Memory B cell (primary cell): ENCODE measurements at places on chromosomes 1 and 21.

DNA sequence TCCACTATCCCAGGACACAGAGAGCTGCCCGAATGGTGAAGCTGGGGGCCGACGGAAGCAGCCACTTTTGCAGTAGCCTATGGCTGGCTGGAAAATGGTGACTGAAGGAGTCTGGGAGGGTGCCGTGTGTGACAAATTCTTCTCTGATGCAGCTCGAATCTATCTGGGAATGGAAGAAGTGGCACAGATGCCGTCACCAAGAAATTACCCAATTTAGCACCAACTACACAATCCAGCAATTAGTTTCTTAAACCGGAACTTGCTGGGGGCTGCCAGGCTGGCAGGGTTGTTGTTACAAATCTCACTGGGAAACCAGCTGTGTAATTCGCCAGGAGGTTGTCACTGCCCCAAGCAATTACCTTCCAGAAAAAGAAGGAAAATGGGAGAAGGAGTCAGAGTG, 18.0 kb downstream of the DLGAP3 start:
- DNase-seq = no peak

DNA sequence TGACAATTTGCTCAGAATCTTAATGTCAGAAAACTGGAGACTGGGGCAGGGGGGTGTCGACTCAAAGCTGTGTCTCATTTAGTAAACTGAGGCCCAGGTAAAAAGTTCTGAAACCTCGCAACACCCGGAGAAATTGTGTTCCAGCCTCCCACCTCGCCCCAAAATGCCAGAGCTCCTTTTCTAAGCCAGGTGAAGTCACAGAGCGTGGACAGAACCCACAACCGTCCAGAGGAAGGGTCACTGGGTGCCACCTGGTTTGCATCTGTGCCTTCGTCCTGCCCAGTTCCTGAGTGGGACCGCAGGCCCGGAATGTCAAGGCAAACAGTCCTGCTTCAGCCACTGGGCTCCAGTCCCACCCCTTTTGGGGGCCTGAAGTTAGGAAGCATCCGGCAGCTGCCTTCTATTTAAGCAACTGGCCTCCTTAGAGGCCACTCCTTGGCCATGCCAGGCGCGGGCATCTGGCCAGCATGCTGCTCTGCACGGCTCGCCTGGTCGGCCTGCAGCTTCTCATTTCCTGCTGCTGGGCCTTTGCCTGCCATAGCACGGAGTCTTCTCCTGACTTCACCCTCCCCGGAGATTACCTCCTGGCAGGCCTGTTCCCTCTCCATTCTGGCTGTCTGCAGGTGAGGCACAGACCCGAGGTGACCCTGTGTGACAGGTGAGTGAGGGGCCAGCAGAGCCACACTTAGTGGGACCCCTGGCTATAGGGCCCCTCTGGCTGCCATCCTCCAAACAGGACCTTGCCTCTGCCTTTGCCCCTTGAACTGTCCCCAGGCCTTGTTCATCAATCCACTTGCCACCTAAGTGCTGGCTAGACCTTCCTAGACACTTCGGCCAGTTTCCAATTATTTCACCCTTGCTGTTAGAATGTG, at the start of gene TAS1R1:
TSS of gene TAS1R1 (plus strand) at position 401 of the 872 bp plus-strand sequence. CDS start at position 468, 67 bp downstream.
- no peak for DNase-seq

DNA sequence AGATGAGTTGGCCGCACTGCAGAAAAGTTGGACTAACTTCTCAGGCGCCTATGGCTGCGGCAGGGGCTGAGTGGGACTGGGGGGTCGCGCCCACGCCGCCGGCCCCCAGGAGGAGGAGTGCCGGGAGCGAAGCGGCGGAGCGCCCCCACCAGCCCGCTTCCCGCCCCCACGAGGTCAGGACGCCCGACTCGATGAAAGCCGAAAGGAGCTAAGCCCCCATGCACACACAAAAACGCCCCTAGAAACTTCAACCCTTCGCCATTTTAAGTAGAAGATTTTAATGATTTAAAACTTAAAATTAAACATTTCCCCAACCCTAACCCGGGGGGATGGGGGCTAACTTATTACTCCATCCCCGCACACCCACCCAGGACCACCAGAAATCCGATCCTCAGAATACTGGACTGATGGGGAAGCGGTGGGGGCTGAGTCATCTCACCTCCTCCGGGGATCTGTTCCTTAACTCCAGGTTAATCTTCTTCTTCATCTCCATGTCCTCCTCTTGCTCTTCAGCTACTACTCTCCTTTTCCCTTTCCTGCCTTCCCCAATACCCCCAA, 539 bp downstream of the ANP32E start:
- DNase-seq = peak; percentile 47

DNA sequence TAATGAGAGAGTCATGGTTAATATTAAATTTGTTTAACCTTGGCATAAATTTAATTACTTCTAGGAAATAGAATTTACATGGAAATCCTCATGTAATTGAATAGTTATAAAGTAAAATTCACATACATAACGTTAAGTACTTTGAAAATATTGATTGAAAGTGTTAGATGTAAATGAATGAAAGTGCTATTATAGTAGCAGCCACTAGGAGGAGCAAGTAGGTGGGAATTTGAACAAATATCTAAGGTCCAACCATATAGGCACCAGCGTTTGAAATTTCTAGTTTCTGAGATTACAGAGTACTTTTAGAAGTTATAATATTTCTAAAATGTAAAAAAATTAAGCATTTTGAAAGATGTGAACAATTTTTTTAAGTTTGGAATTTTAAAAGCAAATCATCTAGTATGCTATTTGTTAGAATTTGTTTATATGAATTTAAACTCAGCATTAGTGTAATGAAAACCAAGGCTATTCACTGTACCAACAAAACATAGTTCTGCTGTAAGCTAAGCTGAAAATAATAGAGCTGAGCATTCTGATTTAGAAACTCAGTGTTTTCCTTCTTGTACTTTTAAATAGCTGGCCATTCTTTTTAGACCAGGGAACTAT, 3.3 kb downstream of the B3GALT2 start:
- no peak for DNase-seq

- DNase-seq = no peak
Measured at GRCh38 chr1:119966020-119966419, 69.7 kb upstream of the ADAM30 start.

GRCh38 chr1:101409102-101409501, 172.3 kb downstream of the S1PR1 start:
- DNase-seq = no peak

- DNase-seq = no peak
Measured at GRCh38 chr1:46613661-46614603, 2.7 kb downstream of the MOB3C start.

GRCh38 chr1:154536570-154536969, 21.9 kb downstream of the UBE2Q1 start:
- DNase-seq = no peak

- DNase-seq = no peak
Measured at GRCh38 chr1:224656392-224656791, 40.3 kb downstream of the CNIH3 start.

DNA sequence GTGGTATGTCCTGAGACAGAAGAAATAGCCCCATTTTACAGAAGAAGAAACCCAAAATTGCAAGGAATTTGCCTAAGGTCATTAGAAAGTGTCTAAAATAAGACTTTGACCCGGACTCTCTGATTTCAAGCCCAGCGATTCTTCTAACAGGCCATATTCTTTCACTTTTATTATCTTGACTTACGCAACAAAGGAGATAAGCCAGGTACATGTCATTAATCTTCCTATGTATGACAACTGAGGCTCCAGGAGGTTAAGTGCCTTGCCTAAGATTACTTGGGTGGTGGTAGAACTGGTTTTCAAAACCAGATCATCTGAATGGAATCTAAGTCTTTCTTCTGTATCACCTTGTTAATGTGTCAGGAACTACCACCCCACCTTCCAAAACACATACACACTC, 124.3 kb downstream of the PBX1 start:
- no peak for DNase-seq

GRCh38 chr1:73500154-73500553, 697.8 kb downstream of the LRRIQ3 start:
- no peak for DNase-seq

DNA sequence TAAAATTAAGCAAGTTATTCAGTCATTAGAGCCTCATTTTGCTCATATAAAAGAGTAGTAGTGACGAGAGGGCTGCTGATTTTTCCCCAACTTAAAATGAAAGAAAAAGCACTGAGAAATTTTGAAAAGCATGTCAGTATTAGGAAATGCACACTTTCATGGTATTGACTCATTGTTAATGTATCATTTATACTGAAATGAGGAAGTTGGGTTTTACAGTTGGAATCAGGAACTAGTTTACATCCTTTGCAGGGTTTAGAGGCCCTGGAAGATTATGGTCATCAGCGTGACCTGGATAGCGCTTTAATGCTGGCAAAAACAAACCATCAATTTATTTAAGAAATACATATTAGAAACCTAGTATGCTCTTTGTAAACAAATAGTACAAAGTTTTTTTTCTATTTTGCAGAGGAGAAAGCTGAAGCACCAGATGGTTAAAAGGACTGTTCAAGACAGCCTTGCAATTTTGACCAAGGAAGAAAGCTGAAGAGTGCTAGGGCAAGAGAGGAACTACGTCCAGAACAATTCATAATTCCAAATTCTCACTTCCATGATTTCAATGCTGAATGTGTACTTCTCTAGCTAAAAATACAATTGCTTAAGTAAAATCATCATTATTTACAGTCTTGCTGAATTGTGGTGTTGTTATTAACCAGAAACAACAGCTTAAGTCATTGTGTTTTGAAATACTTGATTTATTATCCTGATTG, 94.8 kb upstream of the SGIP1 start:
- no peak for DNase-seq

DNA sequence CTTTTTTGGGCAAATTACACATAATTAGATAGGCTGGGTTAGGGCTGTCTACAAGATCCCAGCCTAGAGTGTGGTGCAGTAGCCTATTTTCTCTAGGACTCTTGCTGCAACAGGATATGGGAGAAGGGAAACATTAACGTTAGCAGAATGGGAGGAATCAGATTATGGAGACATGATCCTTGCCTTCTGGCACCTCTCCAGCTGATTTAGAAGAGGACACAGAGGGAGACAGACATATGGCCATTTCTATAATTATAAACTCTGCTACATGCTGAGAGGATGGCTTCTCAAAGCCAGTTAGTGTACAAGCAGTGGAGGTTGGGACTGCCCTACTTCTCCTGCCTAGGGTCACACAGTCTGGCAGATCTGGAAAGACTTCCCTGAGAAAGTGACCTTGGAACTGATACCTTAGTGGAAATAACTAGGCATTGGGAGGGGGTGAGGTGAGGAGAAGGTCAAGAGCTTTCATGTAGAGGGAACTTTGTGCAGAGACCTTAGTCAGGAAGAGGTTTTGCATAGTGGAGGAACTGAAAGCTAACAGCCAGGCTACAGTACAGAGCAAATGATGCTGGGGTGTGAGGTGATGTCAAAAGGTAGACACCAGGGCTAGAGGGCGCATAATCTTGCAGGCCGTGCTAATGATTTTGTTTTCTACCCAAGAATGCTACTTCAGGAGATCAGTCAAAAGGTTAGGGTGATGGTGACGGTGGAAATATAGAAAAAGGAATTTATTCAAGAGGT, 1.2 kb upstream of the CD1D start:
- peak; percentile 39 for DNase-seq

- no peak for DNase-seq
Measured at GRCh38 chr1:97396463-97396862, 524.4 kb downstream of the DPYD start.

- no peak for DNase-seq
Measured at GRCh38 chr21:45075596-45076244, 1.3 kb downstream of the ADARB1 start.

DNA sequence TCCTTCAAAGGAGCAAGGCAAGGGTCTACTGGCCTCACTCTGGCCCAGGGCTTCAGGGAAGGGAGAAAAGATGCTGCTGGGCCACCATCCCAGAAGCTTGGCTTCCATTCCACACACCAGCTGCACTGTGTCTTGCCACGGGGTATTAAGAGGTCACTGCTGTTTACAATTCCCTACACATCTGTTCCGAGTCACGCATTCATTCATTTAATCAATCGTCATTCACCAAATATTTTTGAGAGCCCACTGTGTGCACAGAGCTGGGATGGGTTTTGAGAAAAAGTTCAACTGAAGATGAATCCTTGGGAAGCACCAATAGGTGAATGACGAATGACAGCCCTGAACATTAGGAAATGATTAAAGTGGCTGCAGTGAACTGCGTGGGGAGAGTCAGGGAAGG, 101.7 kb downstream of the NAV1 start:
- no peak for DNase-seq

- no peak for DNase-seq
Measured at GRCh38 chr1:53643041-53643880, 95.7 kb downstream of the GLIS1 start.

GRCh38 chr1:42490237-42490636, 27.2 kb downstream of the CCDC30 start:
- no peak for DNase-seq

GRCh38 chr1:17680308-17680707, 74.8 kb upstream of the ACTL8 start:
- no peak for DNase-seq

DNA sequence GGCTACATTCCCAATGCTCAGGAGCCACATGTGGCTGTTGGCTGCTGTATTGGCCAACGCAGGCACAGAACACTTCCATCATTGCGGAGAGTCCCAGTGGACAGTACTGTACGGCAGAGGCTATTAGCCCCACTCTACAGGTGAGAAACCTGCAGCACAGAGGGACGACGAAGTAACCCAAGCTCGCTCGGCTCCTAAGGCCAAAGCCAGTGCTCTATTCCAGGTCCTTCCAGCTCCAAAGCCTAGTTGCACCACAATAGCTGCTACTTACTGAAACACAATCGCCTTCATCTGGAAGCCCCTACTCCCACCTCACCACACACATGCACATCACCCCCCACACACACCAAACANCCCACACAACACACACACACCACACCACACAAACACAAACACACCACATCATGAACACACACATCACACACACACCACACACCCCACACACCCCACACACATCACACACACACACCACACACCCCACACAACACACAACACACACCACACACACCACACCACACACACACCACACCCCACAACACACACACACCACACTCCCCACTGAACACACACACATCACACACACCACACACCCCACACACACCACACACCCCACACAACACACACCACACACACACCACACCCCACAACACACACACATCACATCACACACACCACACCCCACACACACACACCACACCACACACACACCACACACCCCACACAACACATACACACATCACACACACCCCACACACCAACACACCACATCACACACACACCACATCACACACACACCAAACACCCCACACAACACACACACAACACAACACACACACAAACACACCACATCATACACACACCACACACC, 3.2 kb downstream of the LYPD8 start:
- DNase-seq = no peak

DNA sequence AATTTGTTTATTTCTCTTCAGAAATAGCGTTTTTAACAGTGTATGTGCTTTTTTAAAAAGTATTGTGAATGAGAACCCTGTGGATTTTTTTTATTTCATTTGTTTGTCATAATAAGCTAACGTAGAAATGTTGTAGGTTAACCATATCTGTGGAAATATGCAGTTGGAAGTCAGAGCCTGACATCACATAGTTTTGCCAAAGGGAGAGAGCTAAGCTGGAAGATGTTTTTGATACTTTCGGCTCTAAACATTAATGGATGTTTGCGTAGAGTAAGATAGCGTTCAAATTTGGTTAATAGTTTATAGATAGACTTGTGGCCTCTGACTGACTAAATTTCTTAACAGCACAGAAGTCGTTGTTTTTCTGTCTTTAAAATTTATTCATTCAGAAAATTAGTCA, 47.4 kb upstream of the ANGPTL1 start:
- no peak for DNase-seq
